H9 (cell line): ENCODE measurements at places on chromosomes 13 and 19. TPM values are rescaled to one million over a fixed set of nuclear protein-coding genes. Genes with fewer than 3 reads are reported as not detected.

DNA sequence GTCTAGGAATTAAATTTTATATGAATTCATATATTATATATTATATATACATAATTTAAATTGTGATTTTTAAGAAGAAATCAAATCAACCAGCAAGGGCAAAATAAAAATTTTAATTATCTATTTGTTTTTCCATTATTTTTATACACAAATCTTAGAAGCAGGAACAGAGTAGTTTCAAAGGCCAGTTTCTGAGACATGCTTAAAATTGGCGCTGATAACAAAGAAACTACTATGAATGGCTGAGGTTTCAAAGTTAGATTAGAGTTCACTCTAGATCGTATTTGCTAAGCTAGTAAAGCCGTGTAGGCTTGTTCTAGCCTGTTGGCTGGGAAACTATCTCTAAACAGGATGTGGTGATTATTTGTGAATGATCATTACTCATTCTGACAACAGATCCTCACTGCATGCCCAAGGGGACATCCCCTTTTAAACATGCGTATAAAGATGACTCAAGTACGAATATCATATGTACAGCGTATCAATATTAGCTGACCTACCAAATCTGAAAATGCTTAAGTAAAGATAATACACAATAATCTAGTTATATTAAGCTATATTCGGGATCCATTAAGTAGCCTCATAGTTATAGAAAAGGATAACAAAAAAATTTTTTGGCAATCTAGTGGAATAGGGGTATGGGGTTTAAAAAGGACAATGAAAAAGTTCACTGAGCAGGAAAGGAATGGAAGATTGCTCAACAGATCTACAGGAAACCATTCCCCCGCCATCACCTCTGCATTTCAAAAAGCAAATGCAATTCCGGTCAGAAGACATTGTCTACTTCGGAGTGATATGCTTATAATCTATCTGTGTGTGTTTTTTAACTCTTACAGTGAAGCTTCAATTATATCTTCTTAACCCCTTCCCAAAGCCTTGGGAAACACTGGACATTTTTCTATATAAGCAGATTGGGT is 150.1 kb downstream of the SHISA2 start:
- no peak overlapping the region for H3K4me3 ChIP-seq
- H3K36me3 ChIP-seq, result peaks cover 29% of the 10 kb centered on the region
- peaks cover 6% of the 10 kb centered on the region; the same call in 1 of the 2 replicates for H3K4me1 ChIP-seq
- H3K27me3 ChIP-seq, result no peaks in the 10 kb centered on the region
- H3K27ac ChIP-seq, result no peak overlapping the region
- no peak for DNase-seq

DNA sequence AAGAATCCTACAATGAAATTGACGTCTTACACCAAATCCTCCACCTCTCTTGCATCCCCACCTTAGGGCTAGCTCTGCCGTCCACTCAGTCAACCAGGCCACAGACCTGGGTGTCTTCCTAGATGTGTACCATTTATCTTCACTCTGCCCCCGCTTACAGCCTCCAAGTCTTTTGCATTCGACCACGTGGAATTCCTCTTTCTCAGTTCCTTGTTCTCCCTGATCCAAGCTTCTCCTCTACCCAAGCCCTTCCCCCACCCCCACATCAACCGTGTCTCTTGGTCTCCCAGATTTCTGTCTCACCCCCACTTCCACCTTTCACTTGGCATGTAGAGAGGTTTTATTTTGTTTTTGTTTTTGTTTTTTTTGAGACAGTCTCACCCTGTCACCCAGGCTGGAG is 1.2 kb upstream of the DMWD start:
- peaks cover 19% of the 10 kb centered on the region for H3K36me3 ChIP-seq
- H3K27ac ChIP-seq, result no peak overlapping the region
- H3K4me3 ChIP-seq, result peak overlapping the region; percentile 42; the same call in 1 of the 3 replicates
- DNase-seq, result no peak

DNA sequence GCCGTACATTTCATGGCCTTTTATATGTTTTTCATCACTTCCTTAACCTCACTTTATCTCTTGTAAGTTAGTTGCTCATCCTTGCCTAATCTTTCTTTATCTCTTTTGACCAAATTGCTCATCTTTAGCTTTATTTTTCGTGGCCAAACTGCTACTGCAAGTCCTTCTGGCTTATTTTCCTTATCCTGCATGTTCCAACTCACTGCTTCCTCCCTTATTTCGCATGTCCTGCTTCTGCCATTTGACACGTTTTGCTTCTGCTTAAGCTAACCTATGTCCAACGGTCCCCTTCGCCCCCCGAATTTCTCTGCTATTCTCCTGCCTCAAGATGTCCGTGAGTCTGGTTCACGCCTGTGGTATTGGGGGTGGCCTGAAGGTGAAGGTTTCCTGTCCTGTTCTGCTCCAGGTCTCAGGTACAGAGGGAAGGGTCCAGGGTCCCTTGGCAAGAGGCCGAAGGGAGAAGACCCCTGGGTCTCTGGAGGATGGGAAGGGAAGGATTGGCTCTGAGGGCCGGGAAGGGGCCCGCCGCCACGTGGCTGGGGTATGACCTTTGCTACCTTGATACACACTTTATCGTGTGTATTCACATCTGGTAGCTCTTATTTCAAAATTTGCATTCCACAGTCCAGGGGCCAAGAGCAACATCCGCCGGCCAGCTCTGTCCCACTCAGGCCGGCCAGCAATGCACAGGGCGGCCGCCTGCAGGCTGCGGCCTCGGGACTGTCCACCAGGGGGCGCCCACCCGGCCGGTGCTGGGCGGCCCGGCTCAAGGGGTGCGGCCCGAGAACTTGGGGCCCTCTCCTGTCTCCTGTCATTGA is 2.9 kb upstream of the C19orf85 start:
- no peak overlapping the region for H3K4me3 ChIP-seq
- H3K4me1 ChIP-seq, result no peaks in the 10 kb centered on the region; the same call in 1 of the 2 replicates
- H3K27me3 ChIP-seq, result no peaks in the 10 kb centered on the region
- DNase-seq, result peak; percentile 67

DNA sequence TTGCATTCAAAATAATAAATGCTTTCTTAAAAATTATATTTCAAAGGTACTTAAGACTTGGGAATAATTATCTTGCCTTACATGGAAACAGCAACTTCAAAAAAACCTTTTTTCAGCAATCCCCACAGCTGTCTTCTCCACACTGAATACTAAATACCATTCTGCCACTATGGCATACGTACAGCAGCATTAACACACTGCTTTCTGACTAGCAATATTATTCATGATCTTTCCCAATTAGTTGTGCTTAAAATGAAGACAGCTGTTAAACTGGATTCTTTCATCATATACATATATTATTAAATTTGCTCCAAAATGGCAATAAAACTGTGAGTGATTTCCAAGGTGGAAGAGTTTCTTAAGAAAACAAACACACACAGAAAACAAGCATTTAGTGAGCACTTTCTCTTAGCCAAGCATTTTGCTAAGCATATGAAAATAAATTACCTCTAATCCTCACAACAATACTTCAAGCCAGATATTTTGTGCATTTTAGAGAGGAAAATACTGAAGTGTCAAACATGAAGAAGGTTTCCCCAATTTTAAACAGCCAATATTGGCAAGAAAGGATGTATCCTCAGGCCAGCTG is 609.5 kb downstream of the SLITRK1 start:
- H3K4me3 ChIP-seq, result no peak overlapping the region
- H3K27me3 ChIP-seq, result no peaks in the 10 kb centered on the region
- no peak for DNase-seq
- H3K36me3 ChIP-seq, result no peaks in the 10 kb centered on the region

GRCh38 chr13:27014406-27015359 is 156.9 kb downstream of the USP12 start:
- peak; percentile 26 for DNase-seq
- H3K4me3 ChIP-seq, result no peak overlapping the region
- no peaks in the 10 kb centered on the region for H3K36me3 ChIP-seq

DNA sequence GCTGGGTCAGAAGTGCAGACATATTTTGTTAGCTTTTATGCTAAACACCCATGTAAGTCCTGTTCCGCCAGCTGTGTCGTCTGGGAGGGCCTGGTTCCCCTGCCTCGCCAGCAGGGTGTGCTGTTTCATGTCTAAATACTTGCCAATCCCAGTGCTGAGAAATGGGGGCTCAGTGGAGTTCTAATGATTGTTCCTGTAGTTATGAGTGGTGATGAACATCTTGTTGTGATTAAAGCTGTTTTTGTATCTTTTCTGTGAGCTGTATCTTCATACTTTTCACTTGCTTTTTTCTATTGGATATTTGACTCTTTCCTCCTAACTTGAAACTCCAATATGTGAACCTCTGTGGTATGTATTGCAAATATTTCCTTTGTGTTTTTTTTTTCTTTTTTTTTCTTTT is 32.7 kb downstream of the KDM4B start:
- DNase-seq, result peak; percentile 61
- no peaks in the 10 kb centered on the region for H3K27me3 ChIP-seq
- no peaks in the 10 kb centered on the region for H3K4me1 ChIP-seq
- H3K27ac ChIP-seq, result no peak overlapping the region
- H3K36me3 ChIP-seq, result peaks cover 4% of the 10 kb centered on the region; the same call in 1 of the 2 replicates

GRCh38 chr13:111122056-111122455 is 6.9 kb downstream of the ARHGEF7 start:
- no peak for DNase-seq
- H3K4me3 ChIP-seq, result no peak overlapping the region
- no peaks in the 10 kb centered on the region for H3K36me3 ChIP-seq
- no peaks in the 10 kb centered on the region for H3K4me1 ChIP-seq
- H3K27ac ChIP-seq, result no peak overlapping the region
- H3K27me3 ChIP-seq, result no peaks in the 10 kb centered on the region; the same call in 1 of the 2 replicates

GRCh38 chr19:40433391-40434216 is 7.8 kb upstream of the SERTAD1 start:
- DNase-seq, result peak; percentile 85
- no peaks in the 10 kb centered on the region for H3K4me1 ChIP-seq
- H3K27me3 ChIP-seq, result no peaks in the 10 kb centered on the region
- peak overlapping the region; percentile 96 for H3K27ac ChIP-seq

- H3K27me3 ChIP-seq, result no peaks in the 10 kb centered on the region
- no peak for DNase-seq
- H3K27ac ChIP-seq, result no peak overlapping the region
- no peaks in the 10 kb centered on the region for H3K4me1 ChIP-seq
- H3K36me3 ChIP-seq, result peaks cover 19% of the 10 kb centered on the region; the same call in 2 of the 3 replicates
These were observed 8.0 kb upstream of the CCER2 start for GRCh38 chr19:38919837-38920601.

DNA sequence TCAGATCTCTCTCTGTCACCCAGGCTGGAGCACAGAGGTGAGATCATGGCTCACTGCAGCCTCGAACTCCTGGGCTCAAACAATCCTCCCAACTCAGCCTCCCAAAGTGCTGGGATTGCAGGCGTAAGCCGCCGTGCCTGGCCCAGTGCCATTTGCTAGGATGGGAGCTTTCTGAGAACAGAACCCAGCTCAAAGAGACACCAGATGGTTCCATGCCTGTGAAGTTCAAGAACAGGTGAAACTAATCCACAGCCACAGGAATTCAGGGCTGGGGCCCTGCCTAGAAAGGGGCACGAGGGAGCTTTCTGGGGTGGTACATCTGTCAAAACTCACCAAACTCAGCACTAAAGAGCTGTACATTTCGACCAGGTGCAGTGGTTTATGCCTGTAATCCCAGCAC is 4.2 kb downstream of the SLC7A9 start:
- no peaks in the 10 kb centered on the region for H3K4me1 ChIP-seq
- no peak overlapping the region for H3K4me3 ChIP-seq
- H3K27me3 ChIP-seq, result no peaks in the 10 kb centered on the region
- no peak overlapping the region for H3K27ac ChIP-seq
- no peak for DNase-seq
- no peaks in the 10 kb centered on the region for H3K36me3 ChIP-seq

- DNase-seq, result no peak
- H3K27me3 ChIP-seq, result no peaks in the 10 kb centered on the region
- H3K36me3 ChIP-seq, result no peaks in the 10 kb centered on the region; the same call in 2 of the 3 replicates
These were observed 1.1 kb downstream of the CLN5 start for GRCh38 chr13:76993021-76993420.

DNA sequence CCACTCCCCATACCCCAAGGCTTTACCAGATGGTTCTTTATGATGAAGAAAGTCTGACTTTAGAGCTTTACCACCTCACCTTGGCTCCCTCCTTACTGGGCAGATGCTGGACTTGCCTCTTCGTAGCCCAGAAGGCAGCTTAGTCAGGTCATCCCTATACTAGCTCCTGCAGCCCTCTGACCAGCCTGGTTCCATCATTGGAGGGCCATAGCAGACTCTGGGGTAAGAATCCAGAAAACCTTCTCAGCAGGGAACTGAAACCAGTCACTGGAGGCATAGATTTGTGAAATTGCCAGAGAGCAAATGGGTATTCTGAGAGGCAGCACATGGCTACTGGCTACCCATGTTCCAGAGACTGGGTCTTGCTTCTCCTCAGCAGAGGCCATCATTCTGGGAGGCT is 21.8 kb upstream of the ZNF492 start:
- H3K36me3 ChIP-seq, result peaks cover 21% of the 10 kb centered on the region
- H3K4me3 ChIP-seq, result no peak overlapping the region
- no peak for DNase-seq

The CALR3 gene
- 0.44 and 0.53 TPM in 2 replicates for total RNA-seq

The SIGLEC5 gene
- total RNA-seq, result not detected in 2 replicates

The ZFP82 gene
- total RNA-seq, result 18.7 and 20.1 TPM in 2 replicates

The F10 gene
- total RNA-seq, result 1.7 TPM in 2 replicates

The FGF21 gene
- 0.55 and 0.90 TPM in 2 replicates for total RNA-seq

The FPR3 gene
- total RNA-seq, result not detected in 2 replicates

The ADGRE2 gene
- total RNA-seq, result 1.2 and 1.4 TPM in 2 replicates

The SIGLEC8 gene
- not detected in 2 replicates for total RNA-seq
